ENCODE measurements at places on chromosomes 11 and 22. TPM values are rescaled to one million over a fixed set of nuclear protein-coding genes. Genes with fewer than 3 reads are reported as not detected.

ZNF408 gene
- total RNA-seq = 9.6 TPM

CCDC87 gene
- total RNA-seq = 0.11 TPM

GLYAT gene
- total RNA-seq = not detected

SBF2 gene
- total RNA-seq = 42.7 TPM

OR2AT4 gene
- total RNA-seq = not detected

A4GALT gene
- 10.9 TPM for total RNA-seq

VPREB3 gene
- not detected for total RNA-seq

CHRM4 gene
- total RNA-seq = not detected

DNA sequence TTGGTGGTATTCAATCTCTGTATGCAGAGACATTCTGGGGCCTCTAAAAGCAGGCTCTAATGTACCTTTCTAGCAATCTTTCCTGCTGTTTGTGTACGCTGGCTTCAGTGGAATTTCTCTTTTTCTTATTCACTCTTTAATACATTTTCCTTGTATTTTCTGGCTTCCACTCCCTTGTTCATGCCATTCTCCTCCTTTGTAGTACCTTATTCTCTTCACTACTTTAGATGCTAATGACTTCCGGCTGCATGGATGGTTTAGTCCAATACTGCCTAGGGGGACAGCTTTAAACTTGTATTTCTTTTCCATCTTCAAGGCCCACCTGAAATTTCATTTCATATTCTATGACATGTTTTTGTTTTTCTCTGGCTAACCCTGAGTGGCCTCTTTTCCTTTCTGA, 40.2 kb downstream of the DDX10 start:
- H3K4me3 ChIP-seq = no peak overlapping the region
- no peak for DNase-seq
- H3K27ac ChIP-seq = no peak overlapping the region
- no peaks in the 10 kb centered on the region for H3K27me3 ChIP-seq

DNA sequence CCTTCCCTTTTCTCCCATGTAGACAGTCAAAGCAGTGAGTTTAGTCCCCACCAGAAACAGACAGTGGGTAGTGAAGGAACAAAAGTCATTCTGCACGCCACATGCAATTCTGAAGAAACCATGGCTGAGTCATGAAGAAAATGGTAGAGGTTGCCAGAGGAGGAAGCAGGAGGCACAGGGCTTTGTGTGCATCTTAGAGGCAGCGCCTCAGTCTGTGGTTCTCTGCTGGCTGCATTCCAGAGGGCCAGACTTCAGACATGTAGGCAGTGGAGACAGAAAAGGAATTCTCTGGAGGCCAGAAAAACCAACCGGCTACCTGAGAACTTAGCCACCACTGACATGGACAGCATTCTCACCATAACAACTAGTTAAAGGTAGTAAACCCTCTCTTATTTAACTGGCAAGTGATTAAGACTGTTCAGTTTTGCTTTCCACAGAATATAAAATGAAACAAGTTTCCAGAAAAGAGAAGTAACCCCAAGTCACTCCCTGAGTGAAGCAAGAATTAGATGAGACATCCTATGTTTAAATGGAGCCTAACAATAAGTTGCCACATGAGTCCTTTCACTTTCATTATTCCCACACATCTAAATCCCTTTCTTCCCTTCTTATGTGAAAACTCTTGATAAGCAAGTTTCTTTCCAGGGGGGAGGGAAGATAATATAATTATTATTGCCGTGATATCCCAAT, 556.1 kb downstream of the SOX6 start:
- peak; percentile 57 for DNase-seq
- H3K27me3 ChIP-seq = no peaks in the 10 kb centered on the region
- no peak overlapping the region for H3K4me3 ChIP-seq
- peaks cover 2% of the 10 kb centered on the region for H3K4me1 ChIP-seq
- peak overlapping the region; percentile 33 for H3K27ac ChIP-seq
- no peaks in the 10 kb centered on the region for H3K36me3 ChIP-seq

DNA sequence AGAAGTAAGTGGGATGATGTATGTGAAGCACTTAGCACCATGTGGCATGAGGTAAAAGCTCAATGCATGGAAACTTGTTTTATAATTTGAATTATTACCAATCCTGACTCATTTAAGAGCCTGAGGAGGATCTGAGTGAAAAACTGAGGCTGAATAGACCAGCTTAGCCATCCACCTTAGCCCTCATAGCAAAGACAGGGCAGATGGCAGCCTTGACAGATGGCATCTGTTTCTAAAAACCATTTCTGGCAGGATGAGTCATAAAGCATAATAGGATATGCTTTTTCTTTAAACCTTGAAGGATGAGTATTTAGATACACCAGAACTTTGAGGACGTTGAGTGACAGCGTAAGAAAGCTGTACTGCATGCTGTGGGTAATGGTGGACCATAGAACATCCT, 61.0 kb upstream of the NAV2 start:
- H3K4me1 ChIP-seq = peaks cover 11% of the 10 kb centered on the region
- H3K27ac ChIP-seq = no peak overlapping the region
- no peaks in the 10 kb centered on the region for H3K36me3 ChIP-seq
- no peak for DNase-seq
- H3K4me3 ChIP-seq = no peak overlapping the region

DNA sequence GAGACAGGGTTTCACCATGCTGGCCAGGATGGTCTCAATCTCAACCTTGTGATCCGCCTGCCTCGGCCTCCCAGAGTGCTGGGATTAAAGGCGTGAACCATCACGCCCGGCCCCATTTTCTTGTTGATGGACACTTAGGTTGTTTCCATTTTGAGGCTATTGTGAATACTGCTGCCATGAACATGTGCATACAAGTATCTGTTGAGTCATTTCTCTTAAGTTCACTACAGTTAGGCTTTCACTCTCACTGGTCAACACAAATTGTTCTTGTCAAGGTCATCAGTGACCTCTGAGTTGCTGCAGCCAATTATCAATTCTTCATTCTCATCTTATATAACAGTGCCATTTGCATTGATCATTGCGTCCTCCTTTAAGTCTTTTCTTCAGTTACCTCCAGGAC, 13.0 kb upstream of the ZBTB44 start:
- no peak overlapping the region for H3K4me3 ChIP-seq
- no peak overlapping the region for H3K27ac ChIP-seq
- H3K27me3 ChIP-seq = no peaks in the 10 kb centered on the region
- no peaks in the 10 kb centered on the region for H3K36me3 ChIP-seq
- peaks cover 17% of the 10 kb centered on the region for H3K4me1 ChIP-seq

DNA sequence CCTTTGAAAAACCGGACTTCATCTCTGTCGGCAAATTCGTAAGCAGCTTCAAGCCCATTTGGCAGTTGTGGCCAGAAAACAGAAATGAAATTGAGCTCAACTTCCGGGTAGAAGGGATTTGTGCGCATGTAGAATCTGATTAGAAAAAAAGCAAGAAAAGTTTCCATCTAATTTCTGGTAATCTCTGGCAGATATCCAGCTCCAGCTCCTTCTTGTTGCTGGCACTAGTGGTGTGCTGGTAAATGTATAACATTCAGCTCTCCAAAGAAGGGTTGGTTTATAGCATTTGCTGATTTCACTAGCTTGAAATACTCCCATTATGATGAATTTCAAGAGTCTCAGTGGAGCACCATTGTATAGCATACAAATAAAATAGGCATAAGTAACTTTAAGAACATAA, 5.4 kb downstream of the MMP1 start:
- no peak for DNase-seq
- H3K4me3 ChIP-seq = no peak overlapping the region
- H3K27ac ChIP-seq = no peak overlapping the region
- no peaks in the 10 kb centered on the region for H3K36me3 ChIP-seq

DNA sequence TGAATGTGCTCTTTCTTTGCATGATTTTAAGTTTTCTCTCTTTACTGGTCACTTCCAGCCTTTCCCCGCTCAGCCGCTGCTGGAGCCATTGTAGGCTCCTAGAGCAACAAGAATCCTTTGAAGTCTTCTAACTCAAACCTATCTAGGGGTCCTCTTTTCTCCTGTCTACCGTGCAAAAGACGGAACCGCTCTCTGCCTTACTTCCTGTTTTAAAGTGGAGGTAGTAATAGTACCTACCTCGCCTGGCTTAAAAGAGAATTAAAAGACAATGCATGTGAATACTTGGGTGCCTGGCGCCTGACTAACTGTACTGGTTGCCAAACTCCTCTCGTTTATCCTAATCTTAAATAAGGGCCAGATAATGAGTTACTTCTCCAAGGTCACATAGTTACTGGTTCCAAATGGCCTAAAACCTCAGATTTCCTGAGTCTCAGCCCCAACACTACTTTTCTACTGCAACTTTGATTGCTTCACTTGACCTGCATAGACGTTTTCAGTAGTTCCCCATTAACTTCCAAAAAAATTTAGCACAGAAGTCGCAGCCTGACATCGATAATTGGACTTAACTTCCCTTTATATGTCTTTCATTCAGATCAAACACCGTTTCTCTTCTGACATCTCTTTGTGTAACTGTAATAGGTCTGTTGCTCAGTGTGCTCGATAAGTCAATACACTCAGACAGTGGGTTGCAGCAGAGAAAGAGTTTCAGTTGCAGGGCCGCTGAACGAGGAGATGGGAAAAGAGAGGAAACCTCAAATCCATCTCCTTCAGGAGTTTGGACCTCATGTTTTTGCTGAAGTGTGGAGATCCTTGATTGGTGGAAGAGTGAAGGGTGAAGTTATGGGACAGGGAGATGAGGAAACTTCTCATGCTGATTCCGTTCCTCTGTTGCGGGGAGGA, 891 bp downstream of the SAMM50 start:
- peaks cover 10% of the 10 kb centered on the region for H3K4me1 ChIP-seq
- no peaks in the 10 kb centered on the region for H3K27me3 ChIP-seq
- DNase-seq = peak; percentile 57
- H3K4me3 ChIP-seq = peak overlapping the region; percentile 88
- H3K36me3 ChIP-seq = no peaks in the 10 kb centered on the region

GRCh38 chr22:19611590-19611989, 87.4 kb upstream of the CLDN5 start:
- no peaks in the 10 kb centered on the region for H3K4me1 ChIP-seq
- peaks cover 45% of the 10 kb centered on the region for H3K27me3 ChIP-seq
- H3K27ac ChIP-seq = no peak overlapping the region
- no peak for DNase-seq

GRCh38 chr11:112789481-112789880, 171.7 kb upstream of the NCAM1 start:
- no peak overlapping the region for H3K4me3 ChIP-seq
- no peaks in the 10 kb centered on the region for H3K36me3 ChIP-seq
- H3K27ac ChIP-seq = no peak overlapping the region
- peaks cover 15% of the 10 kb centered on the region for H3K4me1 ChIP-seq

DNA sequence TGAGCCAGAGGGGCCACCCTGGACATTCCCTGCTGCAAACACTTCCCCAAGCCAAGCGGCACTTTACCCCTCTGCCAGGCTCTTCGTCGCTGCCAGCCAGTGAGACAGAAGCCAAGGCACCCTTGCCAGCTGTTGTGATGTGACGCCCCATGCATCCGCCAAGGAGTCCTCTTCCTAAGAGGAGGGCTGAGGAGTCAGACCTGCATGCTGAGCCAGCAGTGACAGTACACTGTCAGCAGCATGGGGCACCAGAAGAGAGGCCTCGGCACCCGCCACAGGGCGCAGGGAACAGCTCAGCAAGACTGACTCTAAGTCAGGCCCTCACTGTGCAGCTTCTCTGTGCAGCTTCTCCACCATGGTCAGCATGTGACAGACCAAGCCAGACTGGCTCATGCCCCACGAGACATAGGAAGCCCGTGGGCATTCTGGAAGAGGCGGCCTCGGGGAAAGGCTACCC, 26.4 kb downstream of the VPS37C start:
- no peak overlapping the region for H3K4me3 ChIP-seq
- DNase-seq = no peak
- H3K4me1 ChIP-seq = peaks cover 18% of the 10 kb centered on the region
- no peaks in the 10 kb centered on the region for H3K27me3 ChIP-seq
- H3K36me3 ChIP-seq = no peaks in the 10 kb centered on the region
- H3K27ac ChIP-seq = no peak overlapping the region

DNA sequence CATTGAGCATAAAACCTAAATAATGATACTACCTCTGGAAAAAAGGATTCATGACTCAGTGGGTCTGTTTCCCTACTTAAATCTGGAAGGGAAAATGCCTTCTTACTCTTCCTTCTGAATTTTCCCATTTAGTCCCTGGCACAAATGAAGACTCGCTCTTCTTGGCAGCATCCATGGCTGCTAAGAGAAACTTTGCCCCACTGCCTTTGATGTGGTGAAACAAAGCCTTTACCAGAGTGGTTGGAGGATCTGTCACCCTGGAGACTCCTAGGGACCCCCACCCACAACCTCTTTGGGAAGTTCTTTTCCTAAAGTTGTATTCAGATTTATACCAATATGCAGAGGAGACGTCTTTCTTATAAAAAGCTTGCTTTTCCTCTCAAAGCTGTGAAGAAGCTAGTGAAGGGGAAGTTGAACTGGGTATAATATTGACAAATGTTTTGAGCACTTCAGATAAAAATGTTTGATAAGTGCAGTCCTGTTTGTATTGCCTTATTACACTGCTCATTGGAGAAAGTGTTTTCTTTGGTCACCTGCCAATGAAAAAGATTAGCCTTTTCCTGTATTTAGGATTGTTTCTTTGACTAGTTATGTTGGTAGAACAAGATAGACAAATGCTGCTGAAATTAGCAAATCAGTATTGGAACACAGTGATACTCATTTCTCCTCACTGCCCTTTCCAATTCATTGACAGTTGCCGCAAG, 77.3 kb downstream of the ARFGAP2 start:
- H3K36me3 ChIP-seq = no peaks in the 10 kb centered on the region
- no peaks in the 10 kb centered on the region for H3K27me3 ChIP-seq
- H3K4me3 ChIP-seq = no peak overlapping the region
- H3K27ac ChIP-seq = no peak overlapping the region
- peaks cover 18% of the 10 kb centered on the region for H3K4me1 ChIP-seq
- DNase-seq = no peak

DNA sequence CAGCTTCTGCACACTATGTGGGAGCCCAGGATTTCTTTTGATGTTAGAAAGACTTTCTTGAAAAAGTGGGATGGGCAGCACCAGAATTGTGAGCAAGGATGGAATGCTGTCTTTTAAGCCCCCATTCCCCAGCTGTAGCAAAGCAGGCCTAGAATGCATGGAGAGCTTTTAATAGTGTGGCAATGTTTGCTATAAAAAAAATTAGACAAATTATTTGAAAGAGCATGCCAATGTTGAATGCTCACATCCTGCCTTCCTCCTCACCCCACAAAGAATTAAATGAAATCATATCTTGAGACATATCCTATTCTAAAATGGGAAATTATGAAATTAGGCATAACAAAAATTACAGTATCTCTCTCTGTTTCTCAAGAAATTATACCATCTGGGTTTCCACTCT, 154.7 kb downstream of the C11orf91 start:
- H3K4me1 ChIP-seq = peaks cover 38% of the 10 kb centered on the region
- H3K27ac ChIP-seq = peak overlapping the region; percentile 68
- H3K27me3 ChIP-seq = no peaks in the 10 kb centered on the region
- DNase-seq = peak; percentile 70
- H3K4me3 ChIP-seq = no peak overlapping the region

- DNase-seq = peak; percentile 89
- H3K27ac ChIP-seq = peak overlapping the region; percentile 94
- H3K4me3 ChIP-seq = peak overlapping the region; percentile 98
These were observed 1.0 kb upstream of the RELA start for GRCh38 chr11:65663639-65664200.

DNA sequence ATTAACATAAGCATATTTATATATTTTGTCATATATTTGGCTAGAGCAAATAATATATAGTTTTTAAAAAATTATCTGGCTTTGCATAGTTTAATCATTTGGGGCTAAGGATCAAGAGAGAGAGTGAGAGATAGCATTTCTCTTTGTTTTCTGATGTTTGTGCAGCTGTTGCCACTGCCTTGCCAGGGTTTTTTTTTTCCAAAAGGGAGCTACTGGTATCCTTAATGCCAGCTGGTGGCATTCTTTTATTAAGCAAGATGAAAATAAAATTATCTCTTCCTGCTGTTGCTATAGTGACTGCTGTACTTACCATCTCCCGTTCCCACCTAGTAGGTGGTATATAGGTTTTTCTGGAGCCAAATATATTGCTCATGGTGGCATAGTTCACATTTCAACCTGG, 793.3 kb upstream of the ARHGAP42 start:
- H3K36me3 ChIP-seq = no peaks in the 10 kb centered on the region
- no peak overlapping the region for H3K4me3 ChIP-seq
- H3K4me1 ChIP-seq = no peaks in the 10 kb centered on the region
- H3K27me3 ChIP-seq = no peaks in the 10 kb centered on the region
